ENCODE measurements at places on chromosomes 13 and 19.

DNA sequence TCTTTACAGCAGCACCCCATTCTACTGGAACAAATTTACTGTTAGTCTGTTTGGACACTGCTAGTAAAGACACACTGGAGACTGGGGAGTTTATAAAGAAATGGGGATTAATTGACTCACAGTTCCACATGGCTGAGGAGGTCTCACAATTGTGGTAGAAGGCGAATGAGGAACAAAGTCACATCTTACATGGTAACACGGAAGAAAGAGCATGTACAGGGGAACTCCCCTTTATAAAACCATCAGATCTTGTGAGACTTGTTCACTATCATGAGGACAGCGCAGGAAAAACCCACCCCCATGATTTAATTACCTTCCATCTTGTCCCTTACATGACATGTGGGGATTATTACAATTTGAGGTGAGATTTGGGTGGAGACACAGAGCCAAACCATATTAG is 1204.2 kb downstream of the SLITRK1 start:
- no peak for DNase-seq

- no peak for DNase-seq
These were observed 316.2 kb upstream of the ZNF507 start for GRCh38 chr19:32029235-32029634.

DNA sequence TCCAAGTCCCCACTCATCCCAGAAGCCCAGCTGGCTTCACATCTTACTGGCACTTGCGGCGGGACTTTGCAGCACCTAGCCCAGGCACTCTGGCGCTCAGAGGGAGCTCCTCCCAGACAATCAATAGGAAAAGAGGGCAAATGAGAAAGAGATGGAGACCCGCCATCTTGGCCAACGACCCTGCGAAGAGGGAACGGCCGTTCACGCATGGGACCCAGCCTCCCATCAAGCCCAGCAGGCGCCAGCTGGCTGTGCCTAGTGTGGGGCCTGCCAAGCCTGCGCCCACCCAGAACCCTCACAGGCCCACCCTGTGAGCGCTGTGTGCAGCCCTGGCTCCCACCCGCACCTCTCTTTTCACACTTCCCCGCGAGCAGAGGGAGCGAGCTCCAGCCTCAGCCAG is 317.8 kb upstream of the SPRY2 start:
- no peak for DNase-seq

GRCh38 chr13:33351319-33351718 is 65.8 kb upstream of the STARD13 start:
- DNase-seq = no peak

- no peak for DNase-seq
These were observed 10.4 kb downstream of the PRKCG start for GRCh38 chr19:53892301-53892980.

- DNase-seq = no peak
These were observed 33.6 kb upstream of the EPHX3 start for GRCh38 chr19:15265850-15266248.

GRCh38 chr19:35991731-35992450 is 3.1 kb upstream of the SDHAF1 start:
- DNase-seq = no peak

DNA sequence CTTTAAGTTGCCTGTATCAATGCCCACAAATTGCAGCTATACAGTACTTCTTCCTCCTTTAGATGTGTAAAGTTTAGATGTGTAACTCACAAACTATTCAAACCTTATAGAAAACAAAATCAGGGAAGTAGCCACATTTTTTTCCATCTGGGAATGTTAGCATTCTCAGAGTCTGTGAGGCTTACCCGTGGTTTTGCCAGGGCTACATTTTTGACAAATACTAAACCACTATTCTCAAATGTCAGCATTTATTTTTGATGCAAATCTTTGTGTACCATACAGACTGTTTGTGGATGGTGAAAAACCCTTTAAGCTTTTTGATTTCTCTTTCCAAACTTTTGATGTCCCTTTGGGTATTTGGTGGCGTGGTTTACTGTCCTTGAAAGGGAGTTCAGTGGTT is 216.4 kb downstream of the POSTN start:
- no peak for DNase-seq

- no peak for DNase-seq
These were observed 47.0 kb downstream of the CBY2 start for GRCh38 chr13:45748941-45749759.

- DNase-seq = no peak
These were observed 752.8 kb upstream of the MIR17HG start for GRCh38 chr13:90594681-90595080.

DNA sequence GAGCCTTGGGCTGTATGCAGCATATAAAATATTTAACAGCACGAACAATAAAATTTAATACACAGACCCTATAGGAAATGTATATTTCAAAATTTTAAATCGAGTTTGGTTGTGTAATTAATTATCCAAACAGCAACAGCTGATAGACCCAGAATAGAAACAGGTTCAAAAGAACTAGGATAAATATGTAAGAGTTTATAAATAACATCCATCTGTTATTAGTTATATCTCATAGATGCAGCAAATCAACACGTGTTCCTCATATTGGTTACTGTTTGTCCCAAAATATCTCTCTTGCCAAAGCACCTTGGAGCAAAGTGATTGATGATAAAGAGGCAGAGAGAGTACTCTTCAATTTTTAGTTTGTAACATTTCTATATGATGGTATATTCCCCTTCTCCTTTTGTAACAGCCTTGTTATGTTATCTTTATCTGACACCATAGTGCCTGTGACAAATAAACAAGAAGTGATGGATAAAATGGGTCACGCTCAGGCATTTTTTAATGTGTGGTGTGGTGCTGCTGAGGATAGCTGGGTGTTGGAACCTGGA is 260.6 kb upstream of the NBEA start:
- DNase-seq = no peak

DNA sequence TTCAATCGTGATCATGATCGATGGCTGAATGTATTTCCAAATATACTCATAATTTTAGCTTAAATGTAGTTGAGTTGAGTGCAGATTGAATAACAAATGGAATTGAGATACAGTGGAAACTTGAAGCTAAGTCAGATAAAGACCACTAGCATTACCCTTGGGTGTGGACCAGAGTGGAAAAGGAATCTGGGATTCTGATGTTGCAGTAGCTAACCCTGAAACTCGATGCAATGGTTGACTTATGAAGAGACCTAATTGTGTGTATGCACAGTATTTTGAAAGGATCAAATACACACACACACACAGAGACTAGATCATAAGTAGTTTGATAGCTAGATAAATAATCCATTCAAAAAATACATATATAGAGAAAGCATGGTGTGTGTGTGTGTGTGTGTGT is 135.8 kb downstream of the RXFP2 start:
- no peak for DNase-seq

- peak; percentile 64 for DNase-seq
These were observed 124.2 kb downstream of the TBC1D4 start for GRCh38 chr13:75357576-75358289.

GRCh38 chr19:49231804-49232203 is 74.2 kb downstream of the TRPM4 start:
- no peak for DNase-seq

DNA sequence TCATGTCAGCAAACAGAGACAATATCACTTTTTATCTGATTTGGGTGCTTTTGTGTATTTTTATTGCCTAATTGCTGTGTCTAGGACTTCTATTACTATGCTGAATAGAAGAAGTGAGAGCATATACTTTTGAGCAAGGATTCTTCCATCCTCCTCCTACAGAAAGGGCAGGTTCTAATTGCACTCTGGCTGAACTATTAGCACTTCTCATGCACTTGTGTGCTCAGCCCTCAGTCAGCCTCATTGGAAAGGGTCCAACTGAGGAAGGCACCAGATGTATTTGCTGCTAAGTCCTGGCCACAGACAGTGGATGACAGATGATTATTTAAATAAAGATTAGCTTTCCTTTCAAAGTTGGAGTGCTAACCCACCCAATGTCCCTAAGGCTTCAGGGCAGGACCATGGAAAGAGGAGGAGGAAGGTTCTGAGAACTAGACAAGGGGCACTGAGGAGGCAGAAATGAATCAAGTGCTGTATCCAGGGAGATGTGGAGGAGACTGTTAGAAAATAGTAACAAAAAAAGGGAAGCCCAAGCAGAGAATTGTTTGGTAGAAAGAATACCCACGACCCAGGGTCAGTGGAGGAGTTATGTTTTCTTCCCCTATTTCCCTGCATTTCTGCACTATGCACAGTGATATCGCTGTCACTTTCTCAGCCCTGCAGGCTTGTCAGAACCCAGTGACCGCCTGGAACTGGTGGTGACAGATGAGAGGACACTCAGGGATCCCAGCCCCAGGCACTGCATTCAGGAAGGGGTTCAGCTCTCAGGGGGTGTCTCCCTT is 8.0 kb downstream of the LILRB4 start:
- DNase-seq = no peak

GRCh38 chr19:12801466-12802266 is at the start of the genes PRDX2 and THSD8:
Gene PRDX2, minus strand, starts transcription at chr19:12801800. Its CDS starts 539 bp downstream, at chr19:12801261.
Gene THSD8, plus strand, starts transcription at chr19:12802069. Its CDS starts 3 bp downstream, at chr19:12802072.
- DNase-seq = peak; percentile 88

DNA sequence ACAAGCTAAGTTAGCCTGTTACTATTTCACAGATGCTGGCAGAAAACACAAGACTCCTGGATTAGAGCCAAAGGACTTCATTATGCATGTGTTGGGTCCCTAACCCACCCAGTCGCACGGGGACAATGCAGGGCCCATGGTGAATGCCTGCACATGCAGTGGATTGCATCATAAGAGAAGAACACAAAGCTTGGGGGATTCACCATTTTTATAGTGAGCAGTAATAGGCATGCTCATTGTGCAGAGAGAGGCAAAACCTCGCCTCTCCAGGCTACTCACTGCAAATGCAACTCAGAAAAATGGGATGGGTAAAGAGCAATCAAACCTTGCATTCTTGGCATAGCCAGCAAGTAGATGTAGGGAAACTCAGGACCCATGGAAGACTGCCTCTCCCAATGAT is 115.8 kb downstream of the DIAPH3 start:
- no peak for DNase-seq

DNA sequence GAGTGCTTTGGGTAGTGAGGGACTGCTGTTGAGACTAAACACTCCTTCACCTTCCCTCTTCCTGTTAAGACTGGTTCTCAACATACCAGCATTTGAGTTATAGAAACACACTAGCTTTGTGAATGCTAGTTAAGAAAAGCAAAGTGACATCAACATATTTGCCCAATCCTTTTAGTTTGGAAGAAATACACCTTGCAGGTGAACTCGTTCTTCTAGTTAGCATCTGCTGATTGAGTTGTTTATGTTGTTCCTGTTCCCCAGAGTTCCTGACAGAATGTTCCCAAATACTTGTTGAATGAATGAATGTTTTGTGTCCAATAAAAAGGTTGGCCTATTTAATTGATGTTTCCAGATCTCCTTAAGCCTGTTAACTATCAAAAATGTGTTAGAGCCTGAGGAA is 7.1 kb downstream of the LMO7 start:
- no peak for DNase-seq

- DNase-seq = no peak
These were observed 4.2 kb upstream of the ZSCAN4 start for GRCh38 chr19:57664269-57665127.

- DNase-seq = no peak
These were observed 22.9 kb downstream of the DNM2 start for GRCh38 chr19:10740798-10741197.

DNA sequence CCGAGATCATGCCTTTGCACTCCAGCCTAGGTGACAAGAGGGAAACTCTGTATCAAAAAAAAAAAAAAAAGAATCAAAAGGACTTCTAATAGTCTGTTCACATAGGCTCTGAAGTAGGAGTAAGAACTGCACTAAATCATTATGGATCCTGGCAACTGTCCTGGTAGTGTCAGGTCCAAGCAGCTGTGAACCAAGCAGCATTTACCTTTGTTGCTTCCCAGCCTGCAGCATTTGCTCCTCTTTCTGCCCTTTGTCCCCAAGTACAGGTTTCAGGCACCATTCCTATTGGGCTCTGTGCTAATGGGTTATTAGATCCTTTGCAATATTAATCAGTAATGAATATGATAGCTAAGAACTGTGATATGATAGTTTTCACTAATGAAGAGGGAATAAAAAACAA is 77.4 kb upstream of the NBEA start:
- DNase-seq = no peak

DNA sequence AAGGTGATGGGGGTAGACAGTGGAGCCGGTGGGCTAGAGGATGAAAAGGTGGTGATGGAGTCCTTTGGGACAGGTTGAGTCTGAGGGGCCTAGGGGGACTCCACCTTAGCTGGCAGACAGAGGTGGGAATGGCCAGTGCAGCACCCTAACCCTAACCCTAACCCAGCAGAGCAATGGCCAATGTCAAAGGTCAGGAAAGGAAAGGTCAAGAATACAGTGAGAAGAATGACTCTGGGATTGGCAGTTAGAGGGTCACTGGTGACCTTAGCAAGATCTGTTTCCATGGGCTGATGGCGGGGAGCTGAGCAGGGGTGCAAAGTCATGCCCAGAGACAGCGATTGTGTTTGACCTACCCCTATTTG is 16.6 kb downstream of the GNA15 start:
- DNase-seq = no peak

- DNase-seq = no peak
These were observed 141.9 kb downstream of the ZIC5 start for GRCh38 chr13:99829593-99830239.

DNA sequence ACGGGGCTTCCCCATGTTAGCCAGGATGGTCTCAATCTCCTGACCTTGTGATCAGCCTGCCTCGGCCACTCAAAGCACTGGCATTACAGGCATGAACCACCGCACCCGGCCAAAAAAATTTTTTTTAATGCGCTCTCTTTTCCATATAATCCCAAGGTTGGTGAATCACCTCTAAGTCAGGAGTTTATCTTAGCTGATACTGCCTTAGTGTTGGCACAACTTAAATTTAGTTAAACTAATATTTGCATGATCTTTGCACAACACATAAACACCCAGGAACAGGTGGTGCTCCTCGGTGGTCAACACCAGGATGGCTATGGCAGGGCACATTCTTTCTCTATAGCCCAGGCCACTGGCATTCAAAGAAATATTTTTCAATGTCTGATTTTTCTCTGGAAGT is 24.1 kb upstream of the PSG7 start:
- DNase-seq = no peak

DNA sequence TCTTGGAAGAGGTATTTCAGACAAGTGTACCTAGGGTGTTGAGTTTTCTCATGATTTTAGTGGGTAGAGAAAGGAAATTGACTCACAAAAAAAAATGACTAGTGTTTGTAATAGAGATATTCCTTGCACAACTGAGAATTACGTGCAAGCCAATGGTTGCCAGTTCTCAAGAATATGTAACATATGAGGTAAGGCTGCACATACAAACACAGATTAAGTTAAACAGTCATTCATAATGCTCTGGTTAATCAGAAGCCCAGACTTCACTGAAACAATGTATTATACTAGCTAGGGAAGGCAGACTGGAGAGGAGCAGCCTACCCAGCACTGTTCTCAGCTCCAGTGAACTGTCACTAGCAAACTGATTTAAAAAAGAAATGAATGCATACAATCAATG is 418.3 kb downstream of the DIAPH3 start:
- no peak for DNase-seq

- DNase-seq = no peak
These were observed 18.0 kb downstream of the KLK4 start for GRCh38 chr19:50893047-50893736.

GRCh38 chr13:107765724-107766401 is 449.5 kb downstream of the LIG4 start:
- no peak for DNase-seq

GRCh38 chr13:98658131-98658530 is 81.2 kb upstream of the STK24 start:
- DNase-seq = no peak

All from activated CD8-positive, alpha-beta memory T cell treated with anti-CD3 and anti-CD28 coated beads for 24 hours (primary cell).